HT-29 (cell line): ENCODE measurements at places on chromosomes 4 and X. TPM values are rescaled to one million over a fixed set of nuclear protein-coding genes. Genes with fewer than 3 reads are reported as not detected.

CITED1 gene
- 1.3 and 3.2 TPM in 2 replicates for total RNA-seq

DNA sequence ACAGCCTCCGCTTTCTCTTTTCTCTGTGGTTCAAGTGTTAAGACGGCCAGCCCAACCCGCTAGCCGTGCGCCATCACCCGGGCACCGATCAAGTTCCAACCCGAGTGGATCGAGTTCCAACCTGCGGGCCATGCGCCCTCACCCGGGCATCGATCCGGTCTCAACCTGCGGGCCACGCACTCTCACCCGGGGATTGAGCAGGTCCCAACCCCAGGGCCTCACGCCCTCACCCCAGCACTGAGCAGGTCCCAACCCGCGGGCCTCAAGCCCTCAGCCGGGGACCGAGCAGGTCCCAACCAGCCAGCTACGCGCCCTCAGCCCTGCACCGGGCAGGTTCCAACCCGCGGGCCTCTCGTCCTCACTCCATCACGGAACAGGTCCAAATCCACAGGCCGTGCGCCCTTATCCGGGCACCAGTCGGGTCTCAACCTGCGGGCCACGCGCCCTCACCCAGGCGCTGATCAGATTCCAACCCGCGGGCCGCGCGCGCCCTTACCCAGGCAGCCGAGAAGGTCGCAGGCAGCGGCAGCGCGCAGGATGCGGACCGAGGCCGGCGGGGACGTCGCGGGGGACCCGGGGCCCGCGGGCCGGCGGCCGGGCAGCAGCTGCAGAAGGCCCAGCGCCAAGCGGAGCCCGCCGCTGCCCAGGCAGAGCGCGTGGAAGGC lies 443 bp downstream of the GPR143 start:
- DNase-seq = no peak

DNA sequence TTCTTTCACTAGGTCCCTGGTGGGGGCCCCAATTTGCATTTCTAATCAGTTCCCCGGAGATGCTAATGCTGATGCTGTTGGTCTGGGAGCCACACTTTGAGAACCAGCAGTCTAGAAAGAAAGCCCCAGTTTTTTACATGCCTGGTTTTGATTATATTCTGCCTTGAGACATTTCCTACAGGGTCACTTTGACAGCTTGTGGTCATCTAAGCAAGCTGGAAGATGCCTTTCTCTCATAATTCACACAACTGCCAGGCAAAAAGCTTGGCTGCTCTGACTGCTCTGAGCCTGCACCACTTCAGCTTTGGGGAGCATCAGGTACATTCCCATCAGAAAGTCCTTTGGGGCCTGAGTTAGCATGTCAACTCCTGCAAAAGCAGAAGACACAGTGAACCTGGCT lies 5.9 kb upstream of the PLAC1 start:
- no peak for DNase-seq

JCHAIN gene
- total RNA-seq = not detected in 2 replicates

ADH1B gene
- total RNA-seq = not detected in 2 replicates

DNA sequence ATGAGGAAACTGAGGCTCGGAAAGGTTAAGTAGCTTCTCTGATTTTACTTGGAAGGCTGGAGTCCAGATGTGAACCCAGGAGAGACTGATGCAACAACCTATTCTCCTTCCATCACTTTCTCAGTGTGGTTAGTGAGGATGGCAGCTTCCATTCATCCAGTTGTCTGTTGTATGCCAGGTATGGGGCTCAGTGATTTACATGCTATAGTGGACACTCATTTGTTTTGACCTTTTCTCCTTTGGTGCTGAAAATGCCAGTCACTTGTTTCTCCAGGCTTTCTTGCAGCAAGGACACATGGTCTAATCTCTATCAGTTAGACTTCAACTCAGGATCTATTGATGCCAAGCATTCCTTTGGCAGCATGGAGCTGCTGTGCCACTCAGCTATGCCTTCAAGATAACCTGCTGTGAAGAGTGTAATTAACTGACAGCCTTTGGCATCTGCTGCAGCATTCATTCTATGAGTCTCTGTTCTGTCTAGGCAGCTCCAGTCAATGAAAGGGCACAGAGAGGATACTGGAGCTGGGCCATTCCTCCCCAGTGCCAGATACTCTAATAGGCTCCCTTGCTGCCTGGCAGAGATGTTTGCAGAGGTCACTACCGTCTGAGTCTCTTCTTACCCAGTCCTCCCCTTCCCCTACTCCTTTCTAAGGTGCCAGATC lies 11.0 kb upstream of the CWH43 start:
- DNase-seq = no peak

DNA sequence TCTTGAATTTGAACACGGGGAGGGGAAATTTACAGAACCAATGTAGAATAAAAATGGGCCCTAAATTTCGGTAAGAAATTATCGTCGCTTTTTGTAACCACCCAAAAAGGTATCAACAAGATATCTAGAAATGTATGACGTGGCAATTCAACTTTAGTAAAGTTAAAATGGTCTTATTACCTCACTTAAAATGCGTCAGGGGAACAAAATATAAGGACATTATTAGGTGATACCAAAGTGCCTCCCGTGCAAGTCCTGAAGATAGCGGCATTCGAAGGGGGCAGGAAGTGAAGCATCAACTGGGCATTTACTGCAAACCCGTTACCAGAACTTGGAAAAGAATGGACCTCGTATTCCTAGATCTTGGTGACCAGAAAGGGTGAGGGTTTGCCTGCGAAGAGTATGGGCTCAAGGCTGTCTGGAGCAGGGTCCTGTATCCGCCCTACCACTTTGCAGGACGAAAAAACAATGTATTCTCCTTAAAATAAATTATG lies 980 bp downstream of the AP1S2 start:
- peak; percentile 12 for DNase-seq

GRCh38 chr4:41061482-41062185 lies 152.7 kb downstream of the APBB2 start:
- DNase-seq = no peak

PITX2 gene
- total RNA-seq = 8.6 and 10.3 TPM in 2 replicates

DNA sequence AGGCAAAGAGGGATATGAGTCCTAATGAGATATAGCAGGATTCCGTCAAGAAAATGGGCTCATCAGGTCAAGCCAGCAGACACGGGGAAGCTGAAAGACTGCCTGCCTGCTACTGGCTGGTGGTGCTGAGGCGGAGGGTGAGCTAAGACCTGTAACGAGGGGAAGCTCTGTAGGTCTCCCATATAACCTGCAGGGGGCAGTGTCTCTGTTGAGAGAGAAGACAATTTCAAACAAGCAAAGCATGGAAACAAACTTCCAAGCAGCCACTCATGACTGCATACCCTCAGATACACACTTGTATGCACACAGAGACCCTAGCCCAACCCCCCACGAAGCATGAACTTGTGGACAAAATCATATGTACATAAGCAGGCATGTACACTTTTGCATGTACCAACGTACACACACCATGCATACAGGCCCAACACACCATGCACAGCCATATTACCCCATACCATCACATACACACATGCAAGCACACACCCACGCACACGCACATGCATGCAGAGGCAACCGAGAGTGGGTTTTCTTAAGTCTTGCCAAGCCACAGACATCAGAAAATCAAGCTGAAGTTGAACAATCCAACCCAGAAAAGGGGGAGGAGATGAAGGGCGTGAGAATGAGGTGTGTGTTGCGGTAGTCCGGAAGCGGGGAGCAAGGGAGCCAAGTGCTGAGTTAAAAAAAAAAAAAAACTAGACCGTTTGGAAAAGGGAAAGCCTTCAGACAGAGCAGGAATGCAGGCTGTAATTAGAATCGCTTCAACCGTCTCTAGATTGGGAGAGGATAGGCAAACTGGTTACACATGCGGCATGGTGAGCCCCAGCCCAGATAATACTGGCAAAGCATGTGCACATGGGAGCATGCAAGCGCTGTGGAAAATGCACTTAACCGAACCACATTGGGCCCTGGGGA lies 71.0 kb downstream of the PJA1 start:
- DNase-seq = peak; percentile 63

EGF gene
- 0.68 and 1.0 TPM in 2 replicates for total RNA-seq

- DNase-seq = no peak
Observed at GRCh38 chr4:108116423-108117168, 52.1 kb downstream of the LEF1 start.

GRCh38 chr4:104616401-104616820 lies 121.7 kb upstream of the CXXC4 start:
- DNase-seq = no peak

DNA sequence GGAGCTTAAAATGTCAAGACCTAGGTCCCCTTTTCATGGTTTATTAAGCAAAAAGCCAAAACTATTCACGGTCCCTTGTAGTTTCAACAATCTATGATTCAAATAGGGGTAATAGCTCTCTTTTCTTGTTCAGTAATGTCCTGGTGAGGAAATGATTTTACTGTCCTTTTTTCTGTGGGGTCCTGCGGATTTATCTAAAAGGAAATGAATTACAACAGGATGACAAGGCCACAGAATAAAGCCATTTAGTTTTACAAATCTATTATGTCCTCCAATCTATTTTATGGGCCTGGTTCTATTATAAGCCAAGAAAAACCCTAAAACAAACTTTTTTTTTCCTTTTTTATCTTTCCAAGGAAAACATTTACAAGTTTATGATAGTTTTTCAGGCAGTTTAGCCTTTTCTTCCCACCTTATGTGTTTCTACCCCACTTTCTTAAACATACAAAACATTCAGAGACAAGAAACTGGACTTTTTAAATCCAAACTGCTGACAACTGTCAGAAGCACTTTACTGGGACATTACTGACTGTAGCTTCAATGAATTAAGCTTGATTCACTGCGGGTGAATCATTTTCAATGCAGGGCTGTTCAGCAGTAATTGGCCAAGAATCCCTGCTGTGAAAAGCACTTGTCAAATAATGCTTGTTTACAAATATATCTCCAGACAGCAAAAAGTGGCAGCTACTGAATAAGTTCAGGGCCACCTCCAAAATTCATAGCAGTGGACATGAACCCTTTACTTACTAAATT lies 4.3 kb downstream of the EPHA5 start:
- DNase-seq = no peak

SFRP2 gene
- total RNA-seq = not detected in 2 replicates

IL2 gene
- not detected in 2 replicates for total RNA-seq

MAGEA12 gene
- 6.2 and 6.8 TPM in 2 replicates for total RNA-seq

- DNase-seq = no peak
Observed at GRCh38 chrX:10420134-10420533, 200.3 kb downstream of the MID1 start.

GRCh38 chrX:24260842-24261550 lies 52.9 kb downstream of the SUPT20HL2 start:
- DNase-seq = no peak

COL4A5 gene
- not detected in 2 replicates for total RNA-seq

GRCh38 chr4:88752754-88753153 lies 55.1 kb upstream of the NAP1L5 start:
- DNase-seq = no peak

DNA sequence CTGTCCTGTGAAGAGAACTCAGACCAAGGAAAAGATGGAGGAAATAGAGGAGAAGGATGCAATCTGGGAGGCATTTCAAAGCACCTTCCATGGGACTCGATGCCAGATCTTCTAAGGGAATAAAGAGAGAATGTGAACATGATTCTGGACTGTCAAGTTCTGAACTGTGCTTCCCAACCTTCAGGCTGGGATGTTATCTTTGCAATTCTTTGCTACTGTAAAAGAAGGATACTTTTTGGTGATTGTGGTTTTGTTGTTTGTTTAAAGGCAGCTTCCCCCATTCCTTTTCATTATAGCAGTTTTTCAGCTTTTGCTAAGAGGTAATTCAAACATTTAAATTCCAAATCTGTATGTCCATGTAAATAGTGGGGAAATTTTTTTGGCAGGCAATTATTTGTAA lies 217.3 kb downstream of the NWD2 start:
- DNase-seq = peak; percentile 33
